ENCODE measurements at places on chromosomes 5 and 9. TPM values are rescaled to one million over a fixed set of nuclear protein-coding genes. Genes with fewer than 3 reads are reported as not detected.

Gene OMD
- total RNA-seq = 18.0 TPM

Gene MYORG
- total RNA-seq = 25.2 TPM

Gene RFK
- total RNA-seq = 15.8 TPM

Gene WDR31
- 3.7 TPM for total RNA-seq

Gene HRH2
- 1.7 TPM for total RNA-seq

Gene FIBCD1
- not detected for total RNA-seq

Gene CLK4
- total RNA-seq = 45.3 TPM

Gene PCDHGA4
- total RNA-seq = 3.9 TPM

Gene FAM153A
- 1.0 TPM for total RNA-seq

Gene C5orf63
- 3.4 TPM for total RNA-seq

Gene NTMT1
- 31.5 TPM for total RNA-seq

Gene MTAP
- total RNA-seq = 38.0 TPM

Gene SPINK5
- total RNA-seq = 31.5 TPM

Gene TMC1
- 0.62 TPM for total RNA-seq

Gene PCDHAC2
- total RNA-seq = 4.6 TPM

Gene GRAMD2B
- 16.2 TPM for total RNA-seq

Gene PCDHA9
- total RNA-seq = 0.10 TPM

Gene IRX2
- 1.6 TPM for total RNA-seq

Gene ZSWIM6
- total RNA-seq = 14.5 TPM

Gene ADGRV1
- 7.1 TPM for total RNA-seq
